ENCODE measurements at places on chromosomes 13 and 19. TPM values are rescaled to one million over a fixed set of nuclear protein-coding genes. Genes with fewer than 3 reads are reported as not detected.

KLHL26 gene
- 3.4 TPM for total RNA-seq

ADAMTSL5 gene
- 2.4 TPM for total RNA-seq

ZNF615 gene
- total RNA-seq: 5.2 TPM

CCDC70 gene
- not detected for total RNA-seq

Data from melanocyte of skin (primary cell).